ENCODE measurements at places on chromosomes 2 and 18. TPM values are rescaled to one million over a fixed set of nuclear protein-coding genes. Genes with fewer than 3 reads are reported as not detected.

Gene OTX1
- polyA plus RNA-seq: not detected

Gene LOXHD1
- not detected for polyA plus RNA-seq

Gene EIF5B
- polyA plus RNA-seq: 2.8 TPM

Gene C18orf54
- polyA plus RNA-seq: 0.20 TPM

GRCh38 chr2:51301381-51301780, 269.4 kb upstream of the NRXN1 start:
- no peak overlapping the region for H3K4me3 ChIP-seq
- peaks cover 2% of the 10 kb centered on the region for H3K27me3 ChIP-seq
- no peaks in the 10 kb centered on the region for H3K4me1 ChIP-seq
- no peak overlapping the region for H3K27ac ChIP-seq
- H3K36me3 ChIP-seq: no peaks in the 10 kb centered on the region
- DNase-seq: no peak

DNA sequence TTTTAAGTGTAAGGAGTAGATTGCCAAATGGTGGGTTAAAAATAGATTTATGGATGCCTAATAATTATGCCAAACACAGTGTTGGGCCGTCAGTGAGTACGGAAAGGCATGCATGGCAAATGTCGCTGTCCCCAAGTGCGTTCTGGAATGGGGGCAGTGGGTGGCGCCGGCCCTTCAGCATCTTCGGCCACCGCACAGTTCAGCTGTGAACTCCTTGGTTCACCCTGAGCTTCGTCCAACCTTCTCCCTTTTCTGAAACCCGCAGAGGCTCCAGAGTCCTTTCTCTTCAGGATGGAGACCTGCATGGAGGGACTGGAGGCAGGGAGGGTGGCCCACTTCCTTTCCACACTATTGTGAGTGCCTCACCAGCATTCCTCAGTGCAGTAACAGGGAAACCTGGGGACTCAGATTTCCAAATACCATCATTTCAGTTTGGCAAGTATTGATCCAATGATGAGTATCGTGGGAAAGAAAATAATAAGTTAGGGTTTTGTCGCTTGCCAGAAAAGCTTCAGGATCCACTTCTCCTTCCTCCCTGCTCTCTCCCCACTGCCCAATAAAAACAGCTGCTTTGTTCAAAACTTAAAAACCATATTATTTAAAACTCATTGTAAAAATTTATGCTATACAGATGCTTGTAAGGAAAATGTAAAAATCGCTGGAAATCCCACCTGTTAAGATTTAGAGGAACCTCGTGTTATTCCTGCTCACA, 74.6 kb upstream of the TXNDC2 start:
- no peak overlapping the region for H3K4me3 ChIP-seq
- no peak overlapping the region for H3K27ac ChIP-seq
- H3K4me1 ChIP-seq: no peaks in the 10 kb centered on the region
- no peaks in the 10 kb centered on the region for H3K36me3 ChIP-seq
- peaks cover 5% of the 10 kb centered on the region for H3K27me3 ChIP-seq
- no peak for DNase-seq

DNA sequence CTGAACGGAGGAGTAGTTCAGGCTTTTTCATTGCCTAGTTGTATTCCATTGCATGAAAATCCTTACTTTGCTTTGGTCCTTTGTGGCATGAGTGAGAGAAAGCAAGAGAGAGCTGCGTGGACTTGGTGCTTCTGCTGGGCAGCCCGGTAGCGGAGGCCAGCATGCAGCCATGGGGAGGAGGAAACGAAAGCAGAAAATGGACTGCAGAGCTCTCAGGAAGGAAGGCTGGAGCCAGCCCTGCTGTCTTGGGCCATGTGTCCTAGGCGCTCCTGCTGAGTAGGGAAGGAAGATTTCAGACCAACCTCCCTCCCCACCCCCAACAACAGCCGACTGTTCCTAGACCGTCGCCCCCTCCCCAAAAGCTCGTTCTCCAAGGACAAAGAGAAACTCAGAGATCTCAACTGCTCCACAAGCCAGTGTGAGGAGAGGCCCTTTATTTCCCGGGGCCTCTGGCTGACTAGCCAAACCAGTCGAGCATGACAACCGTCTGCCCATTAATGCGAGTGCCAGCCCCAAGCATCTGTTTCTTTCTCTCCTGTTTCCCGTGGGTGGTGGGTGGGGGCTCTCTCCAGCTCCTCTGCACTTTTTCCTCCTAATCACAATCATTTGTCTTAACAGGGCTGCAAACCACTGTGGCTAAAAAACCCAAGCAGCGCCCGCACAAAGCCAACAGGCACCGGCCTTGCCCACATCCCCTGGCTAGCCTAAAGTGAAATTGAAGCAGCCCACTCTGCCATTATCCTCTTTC, 66.8 kb upstream of the FZD7 start:
- no peaks in the 10 kb centered on the region for H3K36me3 ChIP-seq
- H3K27me3 ChIP-seq: no peaks in the 10 kb centered on the region
- no peak overlapping the region for H3K27ac ChIP-seq

- no peak overlapping the region for H3K27ac ChIP-seq
- H3K36me3 ChIP-seq: no peaks in the 10 kb centered on the region
- no peaks in the 10 kb centered on the region for H3K4me1 ChIP-seq
- DNase-seq: no peak
These were observed 12.2 kb downstream of the PKDCC start for GRCh38 chr2:42060028-42060427.

GRCh38 chr18:76356666-76357065, 138.4 kb downstream of the ZNF516 start:
- H3K4me3 ChIP-seq: no peak overlapping the region
- peaks cover 1% of the 10 kb centered on the region for H3K4me1 ChIP-seq
- peaks cover 7% of the 10 kb centered on the region for H3K36me3 ChIP-seq
- H3K27ac ChIP-seq: no peak overlapping the region

- H3K27ac ChIP-seq: no peak overlapping the region
- H3K4me3 ChIP-seq: no peak overlapping the region
- peaks cover 58% of the 10 kb centered on the region for H3K4me1 ChIP-seq
- H3K27me3 ChIP-seq: no peaks in the 10 kb centered on the region
- DNase-seq: no peak
These were observed 11.8 kb downstream of the PLEKHM3 start for GRCh38 chr2:208013285-208014178.

DNA sequence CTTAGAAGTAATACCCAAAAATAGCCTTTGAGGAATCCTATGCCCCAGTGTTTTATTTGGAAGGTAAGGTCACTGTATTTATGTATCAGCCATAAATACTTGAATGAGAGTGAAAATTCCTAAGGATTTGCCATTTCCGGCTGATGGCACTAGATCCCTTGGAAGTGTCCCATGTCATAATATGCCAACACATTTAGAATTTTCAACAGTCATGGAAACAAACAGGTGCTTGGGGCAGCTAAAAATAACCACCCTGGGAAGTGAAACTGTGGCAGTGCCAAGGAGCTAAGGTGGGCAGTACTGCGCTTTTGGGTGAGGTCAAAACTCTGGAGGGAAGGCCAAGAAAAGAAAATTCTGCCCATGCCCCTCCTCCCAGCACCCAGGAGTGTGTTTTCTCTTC, 80.2 kb downstream of the TCF7L1 start:
- H3K36me3 ChIP-seq: no peaks in the 10 kb centered on the region
- no peak overlapping the region for H3K27ac ChIP-seq
- no peak overlapping the region for H3K4me3 ChIP-seq
- H3K27me3 ChIP-seq: peaks cover 10% of the 10 kb centered on the region

DNA sequence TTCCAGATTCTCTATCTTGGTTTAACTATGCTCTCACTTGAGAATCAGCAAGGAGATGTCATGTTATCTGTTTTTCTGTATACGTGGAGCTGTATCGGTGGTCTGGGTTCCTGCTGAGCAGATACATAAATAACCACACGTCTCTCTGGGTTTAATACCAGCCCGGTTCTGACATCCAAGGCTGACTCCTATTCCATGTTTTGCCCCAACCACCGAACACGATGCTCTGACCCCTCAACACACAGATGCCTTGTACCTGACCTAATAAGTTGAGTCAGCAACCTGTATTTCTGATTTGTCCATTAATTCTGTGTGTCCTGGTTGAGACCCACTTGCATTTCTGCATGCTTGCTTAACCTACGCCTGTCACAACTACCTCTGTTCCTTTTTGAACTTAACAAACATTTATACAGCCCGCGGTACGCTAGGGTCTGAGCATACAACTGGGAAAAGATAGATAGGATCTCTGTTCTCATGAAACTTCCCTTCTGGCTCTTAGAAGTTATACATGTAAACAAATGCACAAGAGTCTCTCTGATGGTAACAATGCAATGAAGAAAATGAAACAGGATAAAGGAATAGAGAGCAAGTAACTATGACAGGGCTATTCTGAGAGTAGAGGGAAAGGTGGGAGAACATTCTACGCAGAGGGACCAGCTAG, 480.4 kb downstream of the PARD3B start:
- no peak overlapping the region for H3K4me3 ChIP-seq
- H3K27ac ChIP-seq: no peak overlapping the region
- no peaks in the 10 kb centered on the region for H3K4me1 ChIP-seq
- DNase-seq: no peak

DNA sequence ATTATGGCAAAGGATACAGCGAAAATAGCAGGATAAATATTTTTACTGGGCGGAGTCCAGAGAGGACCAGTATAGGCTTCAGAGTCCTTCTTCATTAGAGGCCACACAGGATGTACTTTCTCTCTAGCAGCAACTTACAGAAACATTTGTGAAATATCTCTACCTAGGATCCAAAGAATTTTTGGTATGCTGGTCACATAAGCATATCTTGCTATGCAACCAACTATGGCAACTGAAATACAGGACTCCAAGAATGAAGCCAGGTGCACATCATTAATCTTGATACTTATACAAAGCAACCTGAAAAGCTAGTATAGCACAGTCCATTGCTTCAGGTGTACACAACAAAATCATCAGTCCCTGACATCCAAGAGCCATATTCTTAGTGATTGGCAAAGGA, 59.1 kb upstream of the NABP1 start:
- DNase-seq: no peak
- no peak overlapping the region for H3K4me3 ChIP-seq
- H3K27me3 ChIP-seq: no peaks in the 10 kb centered on the region
- no peak overlapping the region for H3K27ac ChIP-seq

- DNase-seq: peak; percentile 30
- H3K27ac ChIP-seq: no peak overlapping the region
- no peak overlapping the region for H3K4me3 ChIP-seq
- peaks cover 6% of the 10 kb centered on the region for H3K27me3 ChIP-seq
- no peaks in the 10 kb centered on the region for H3K36me3 ChIP-seq
- H3K4me1 ChIP-seq: no peaks in the 10 kb centered on the region
These were observed 210.0 kb downstream of the RBM43 start for GRCh38 chr2:151051574-151052220.

- peaks cover 38% of the 10 kb centered on the region for H3K36me3 ChIP-seq
- H3K27ac ChIP-seq: no peak overlapping the region
- H3K27me3 ChIP-seq: no peaks in the 10 kb centered on the region
- DNase-seq: no peak
These were observed 24.8 kb downstream of the AFG3L2 start for GRCh38 chr18:12352188-12352587.

DNA sequence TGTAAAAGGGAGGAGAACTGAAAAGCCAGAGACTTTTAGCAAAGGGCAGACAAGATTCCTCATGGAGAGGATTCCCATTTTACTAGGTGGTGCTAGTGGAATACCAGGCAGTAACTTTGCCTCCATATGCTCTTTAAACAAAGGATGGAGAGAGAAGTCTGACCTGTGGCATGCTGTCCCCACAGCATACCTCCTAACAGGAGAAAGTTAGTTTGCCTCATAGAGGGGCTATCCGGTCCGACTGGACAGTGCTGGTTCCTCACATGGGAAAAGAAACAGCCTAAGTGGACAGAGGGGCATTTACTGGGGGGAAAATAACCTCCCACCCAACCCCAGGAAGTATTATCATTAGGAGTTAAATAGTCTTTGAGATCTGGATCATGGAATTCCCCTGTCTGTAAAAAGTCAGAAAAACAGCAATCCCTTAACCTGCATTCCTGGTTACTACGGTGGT, 31.6 kb upstream of the GMCL1 start:
- peaks cover 9% of the 10 kb centered on the region for H3K36me3 ChIP-seq
- H3K4me3 ChIP-seq: peak overlapping the region; percentile 82
- peaks cover 33% of the 10 kb centered on the region for H3K4me1 ChIP-seq

- H3K36me3 ChIP-seq: peaks cover 2% of the 10 kb centered on the region
- no peak for DNase-seq
These were observed 145.4 kb upstream of the PIK3C3 start for GRCh38 chr18:41809652-41810051.

DNA sequence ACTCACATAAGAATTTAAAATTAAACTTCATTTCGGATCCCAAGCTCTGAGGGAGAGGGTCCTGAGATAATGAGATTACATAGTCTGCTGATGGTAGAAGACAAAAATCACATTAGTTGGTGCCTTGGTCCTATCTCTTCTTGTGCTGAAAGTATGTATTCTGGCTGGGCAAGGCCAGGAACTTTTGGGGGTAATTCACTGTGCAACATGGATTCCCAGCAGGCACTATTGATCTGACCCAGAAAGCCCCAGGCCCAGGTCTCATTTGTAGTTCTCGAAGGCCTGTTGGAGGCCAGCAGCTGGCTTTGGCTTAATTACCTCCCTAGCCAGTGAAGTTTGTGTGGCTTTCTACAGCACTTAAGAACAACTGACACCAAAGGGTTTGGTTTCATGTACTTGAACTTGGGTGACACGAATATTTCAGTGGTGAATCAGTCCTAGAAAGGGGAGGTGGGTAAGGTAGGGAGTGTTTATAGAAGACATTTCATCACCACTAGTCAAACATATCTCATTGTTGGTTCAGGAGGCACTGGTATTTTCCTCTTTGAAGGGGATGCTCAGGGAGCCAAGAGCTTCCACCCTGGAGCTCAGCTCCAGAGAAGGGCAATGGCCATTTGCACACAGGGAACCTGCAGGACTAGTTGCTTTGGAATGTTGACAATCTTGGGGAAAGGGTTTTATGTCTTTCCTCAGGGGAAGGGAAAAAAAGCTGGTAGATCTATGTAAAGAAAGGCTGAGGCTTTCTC, 217.8 kb downstream of the OSR1 start:
- no peaks in the 10 kb centered on the region for H3K27me3 ChIP-seq
- H3K4me1 ChIP-seq: no peaks in the 10 kb centered on the region
- DNase-seq: no peak
- H3K27ac ChIP-seq: no peak overlapping the region
- no peak overlapping the region for H3K4me3 ChIP-seq
- H3K36me3 ChIP-seq: peaks cover 3% of the 10 kb centered on the region

DNA sequence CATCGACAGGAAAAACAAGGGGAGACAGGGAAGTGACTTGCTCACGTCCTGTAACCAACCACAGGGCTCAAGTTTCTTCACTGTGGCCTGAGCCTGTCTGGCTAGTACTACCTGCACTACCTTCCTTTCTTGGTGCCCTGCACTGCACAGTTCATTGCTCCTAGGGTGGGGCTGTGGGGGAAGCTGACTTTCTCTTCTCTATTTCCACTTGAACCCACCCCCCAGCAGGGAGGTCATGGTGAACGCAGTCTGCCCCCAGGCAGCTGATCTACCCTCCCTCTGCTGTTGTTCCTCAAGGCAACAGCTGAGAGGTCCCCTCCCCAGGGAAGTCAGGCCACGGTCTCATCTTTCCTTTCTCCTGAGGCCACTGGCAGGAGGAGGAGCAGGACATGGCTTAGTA, 532.1 kb downstream of the SOX11 start:
- H3K4me3 ChIP-seq: no peak overlapping the region
- peaks cover 2% of the 10 kb centered on the region for H3K27me3 ChIP-seq
- no peak overlapping the region for H3K27ac ChIP-seq
- DNase-seq: no peak
- no peaks in the 10 kb centered on the region for H3K4me1 ChIP-seq
- no peaks in the 10 kb centered on the region for H3K36me3 ChIP-seq
